Common myeloid progenitor, CD34-positive (primary cell): ENCODE measurements at places on chromosomes 2 and 18.

DNA sequence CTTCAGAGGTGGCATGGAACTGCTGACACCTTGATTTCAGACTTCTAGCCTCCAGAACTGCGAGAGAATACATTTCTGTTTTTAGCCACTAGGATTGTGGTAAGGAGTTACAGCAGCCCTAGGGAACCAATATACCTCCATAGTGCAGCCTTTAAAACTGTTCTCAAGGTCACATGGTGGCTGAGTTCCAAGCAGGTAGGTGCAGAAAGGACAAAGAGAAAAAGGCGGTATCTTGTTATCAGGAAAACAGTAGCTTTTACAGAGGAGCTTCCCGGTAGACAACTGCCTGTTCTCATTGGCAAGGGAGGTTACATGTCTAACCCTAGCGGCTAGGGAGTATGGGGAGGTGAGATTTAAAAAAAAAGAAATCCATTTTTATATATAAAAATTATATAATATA, 96.2 kb upstream of the BCL2L11 start:
- no peak overlapping the region for H3K4me3 ChIP-seq
- no peak overlapping the region for H3K27ac ChIP-seq
- no peaks in the 10 kb centered on the region for H3K36me3 ChIP-seq
- H3K4me1 ChIP-seq: no peaks in the 10 kb centered on the region
- H3K27me3 ChIP-seq: no peaks in the 10 kb centered on the region

DNA sequence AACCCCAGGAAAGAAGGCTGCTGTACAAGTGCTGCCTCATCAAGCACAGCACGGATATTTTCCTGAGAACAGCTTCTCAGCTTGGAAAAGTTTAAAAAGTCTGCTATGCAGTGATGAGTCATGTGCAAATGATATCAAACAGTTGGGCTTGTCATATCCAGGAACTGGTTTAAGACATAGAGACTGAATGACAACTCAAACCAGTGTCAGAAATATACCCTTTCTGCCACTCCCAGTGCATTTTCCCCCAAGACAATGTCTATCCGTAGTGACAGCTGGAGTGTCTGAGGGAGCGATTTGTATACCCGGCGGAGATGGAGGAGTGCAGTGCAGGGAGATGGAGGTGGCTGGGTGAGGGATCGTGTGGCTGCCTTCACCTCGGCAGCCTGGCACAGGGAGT, 28.2 kb downstream of the SOX11 start:
- no peak overlapping the region for H3K27ac ChIP-seq
- no peak overlapping the region for H3K4me3 ChIP-seq
- no peaks in the 10 kb centered on the region for H3K27me3 ChIP-seq
- no peaks in the 10 kb centered on the region for H3K36me3 ChIP-seq
- no peaks in the 10 kb centered on the region for H3K4me1 ChIP-seq

- H3K36me3 ChIP-seq: no peaks in the 10 kb centered on the region
- H3K4me1 ChIP-seq: no peaks in the 10 kb centered on the region
- no peaks in the 10 kb centered on the region for H3K27me3 ChIP-seq
- H3K27ac ChIP-seq: no peak overlapping the region
- no peak overlapping the region for H3K4me3 ChIP-seq
These were observed 456.6 kb downstream of the THSD7B start for GRCh38 chr2:137221797-137222492.

DNA sequence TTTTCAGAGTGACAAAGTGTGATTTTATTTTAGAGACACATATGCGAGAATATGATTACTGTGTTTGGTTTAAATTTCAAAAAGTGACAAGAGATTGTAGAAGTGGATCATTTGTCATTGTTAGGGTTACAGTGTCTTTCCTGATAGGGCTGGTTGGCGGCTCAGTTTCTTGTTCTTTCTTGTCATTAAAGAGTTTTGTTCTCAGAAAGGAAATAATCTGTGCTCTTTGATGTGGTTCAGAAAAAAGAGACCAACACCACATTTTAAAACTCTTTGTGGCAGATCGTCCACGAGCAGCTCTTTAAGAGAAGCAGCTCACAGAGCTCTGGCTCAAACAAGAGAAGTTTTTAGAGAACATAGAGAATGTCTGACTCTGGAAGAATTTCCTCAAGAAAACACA, 45.6 kb upstream of the ZNF532 start:
- no peak overlapping the region for H3K4me3 ChIP-seq
- H3K36me3 ChIP-seq: no peaks in the 10 kb centered on the region
- no peak overlapping the region for H3K27ac ChIP-seq

- no peaks in the 10 kb centered on the region for H3K4me1 ChIP-seq
- DNase-seq: no peak
- peak overlapping the region; percentile 27 for H3K27ac ChIP-seq
These were observed 185.7 kb downstream of the MTCL1 start for GRCh38 chr18:8890957-8891464.

DNA sequence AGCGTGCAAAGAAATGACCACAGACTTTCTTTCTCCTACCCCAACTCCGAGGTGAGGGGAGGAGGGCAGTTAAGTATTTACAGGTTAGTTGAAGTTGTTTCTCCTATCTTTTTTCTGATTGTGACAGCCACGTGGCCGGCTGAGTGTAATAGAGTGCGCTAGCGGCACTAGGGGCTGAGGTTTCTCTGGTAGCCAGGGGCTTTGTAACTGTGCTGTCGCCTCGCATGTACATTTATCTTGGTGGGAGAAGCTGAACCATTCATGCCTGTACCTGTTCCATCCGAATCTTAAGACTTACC, 214.1 kb upstream of the STON1 start:
- peak overlapping the region; percentile 86 for H3K27ac ChIP-seq
- peaks cover 56% of the 10 kb centered on the region for H3K4me1 ChIP-seq
- H3K27me3 ChIP-seq: no peaks in the 10 kb centered on the region
- peak overlapping the region; percentile 98 for H3K4me3 ChIP-seq
- H3K36me3 ChIP-seq: no peaks in the 10 kb centered on the region

DNA sequence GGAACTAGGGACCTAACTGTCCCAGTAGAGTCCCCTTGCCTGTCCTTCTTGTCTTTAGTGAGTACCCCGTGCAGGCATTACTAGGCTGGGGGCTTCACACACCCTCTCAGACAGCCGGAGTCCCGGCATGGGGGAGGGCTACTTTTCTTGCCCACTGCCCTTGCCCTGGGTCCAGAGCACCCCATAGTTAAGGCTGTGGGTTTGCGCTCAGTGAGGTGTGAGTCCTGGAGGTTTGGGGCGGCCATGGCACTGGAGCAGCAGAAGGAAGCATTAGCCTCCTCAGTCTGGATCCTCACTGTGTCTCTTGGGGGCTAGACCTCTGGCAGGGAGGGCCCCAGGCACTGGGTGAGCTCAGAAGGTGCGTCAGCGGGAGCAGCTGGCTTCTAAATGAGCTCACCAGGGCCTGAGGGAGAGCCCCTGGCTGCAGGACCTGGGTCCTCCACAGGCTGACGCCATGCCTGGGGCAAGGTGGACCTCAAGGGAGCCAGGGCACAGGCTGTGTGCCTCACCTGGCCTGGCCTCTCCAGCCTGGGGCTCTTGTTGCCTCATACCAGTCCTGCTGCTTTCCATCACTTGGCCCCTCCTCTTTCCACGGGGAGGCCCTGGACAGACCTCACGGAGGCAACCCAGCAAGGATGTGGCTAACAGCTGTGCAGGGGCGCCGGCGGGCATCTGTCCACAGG, 27.4 kb downstream of the HS6ST1 start:
- peaks cover 7% of the 10 kb centered on the region for H3K4me1 ChIP-seq
- peaks cover 2% of the 10 kb centered on the region for H3K36me3 ChIP-seq
- H3K4me3 ChIP-seq: no peak overlapping the region

GRCh38 chr2:161165266-161165665, 5.0 kb downstream of the TANK start:
- no peak for DNase-seq
- no peak overlapping the region for H3K4me3 ChIP-seq
- H3K4me1 ChIP-seq: peaks cover 27% of the 10 kb centered on the region
- H3K27me3 ChIP-seq: no peaks in the 10 kb centered on the region

DNA sequence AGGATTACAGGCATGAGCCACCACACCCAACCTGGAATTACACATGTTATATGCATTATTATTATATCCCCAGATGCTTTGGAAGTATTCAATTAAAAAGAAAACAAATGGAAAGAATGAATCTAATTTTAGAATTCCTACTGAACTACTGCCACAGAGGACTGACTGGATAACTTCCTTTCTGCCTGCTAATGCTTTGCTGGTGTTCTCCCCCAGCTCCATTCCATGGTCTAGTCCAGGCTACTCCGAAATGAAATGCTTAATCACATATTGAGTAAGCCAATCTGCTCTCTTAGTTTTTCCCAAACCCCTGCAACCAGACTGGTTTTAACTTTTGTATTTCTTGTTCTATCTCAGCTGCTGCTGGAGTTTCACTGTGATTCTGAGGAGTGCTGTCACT, 519.1 kb downstream of the SOX11 start:
- H3K36me3 ChIP-seq: no peaks in the 10 kb centered on the region
- no peak overlapping the region for H3K27ac ChIP-seq
- no peak overlapping the region for H3K4me3 ChIP-seq
- H3K4me1 ChIP-seq: no peaks in the 10 kb centered on the region
- no peaks in the 10 kb centered on the region for H3K27me3 ChIP-seq
- no peak for DNase-seq

DNA sequence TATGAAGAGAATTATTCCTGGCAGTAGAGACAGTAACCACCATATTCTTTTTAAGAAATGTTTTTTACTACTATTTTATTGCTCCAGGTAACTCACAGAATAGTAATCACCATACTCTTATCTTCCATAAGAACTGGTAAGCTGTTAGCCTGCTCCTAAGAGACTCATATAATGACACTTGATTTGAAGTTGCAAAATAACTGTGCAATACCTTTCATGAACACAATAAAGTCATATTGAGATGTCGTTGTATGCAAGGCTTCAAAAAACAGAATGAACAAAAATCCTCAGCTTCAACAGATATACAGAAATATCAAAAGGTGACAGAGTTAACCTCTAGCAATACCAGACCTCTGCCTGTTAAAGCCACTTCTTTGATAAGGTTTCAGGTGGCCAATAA, 360.1 kb downstream of the NBAS start:
- peaks cover 4% of the 10 kb centered on the region for H3K36me3 ChIP-seq
- no peaks in the 10 kb centered on the region for H3K27me3 ChIP-seq
- no peak overlapping the region for H3K27ac ChIP-seq
- H3K4me1 ChIP-seq: no peaks in the 10 kb centered on the region
- no peak overlapping the region for H3K4me3 ChIP-seq

GRCh38 chr2:126419403-126419802, 236.6 kb upstream of the GYPC start:
- no peaks in the 10 kb centered on the region for H3K4me1 ChIP-seq
- no peaks in the 10 kb centered on the region for H3K36me3 ChIP-seq
- H3K4me3 ChIP-seq: no peak overlapping the region

- H3K4me3 ChIP-seq: no peak overlapping the region
- H3K36me3 ChIP-seq: no peaks in the 10 kb centered on the region
- H3K4me1 ChIP-seq: no peaks in the 10 kb centered on the region
- no peak for DNase-seq
These were observed 490.4 kb downstream of the NR4A2 start for GRCh38 chr2:155842103-155842502.

- H3K4me3 ChIP-seq: no peak overlapping the region
- H3K36me3 ChIP-seq: no peaks in the 10 kb centered on the region
- peak overlapping the region; percentile 65 for H3K27ac ChIP-seq
- no peak for DNase-seq
These were observed 464 bp upstream of the FTCDNL1 start for GRCh38 chr2:199851501-199851810.

- H3K27ac ChIP-seq: no peak overlapping the region
- no peaks in the 10 kb centered on the region for H3K4me1 ChIP-seq
- H3K4me3 ChIP-seq: no peak overlapping the region
- no peaks in the 10 kb centered on the region for H3K27me3 ChIP-seq
- no peaks in the 10 kb centered on the region for H3K36me3 ChIP-seq
- no peak for DNase-seq
These were observed 238.2 kb downstream of the CDH7 start for GRCh38 chr18:65988972-65989371.

GRCh38 chr2:48852938-48853337, 97.4 kb upstream of the LHCGR start:
- no peaks in the 10 kb centered on the region for H3K4me1 ChIP-seq
- DNase-seq: no peak
- H3K27me3 ChIP-seq: peaks cover 9% of the 10 kb centered on the region
- no peak overlapping the region for H3K4me3 ChIP-seq

- peaks cover 44% of the 10 kb centered on the region for H3K27me3 ChIP-seq
- no peak overlapping the region for H3K4me3 ChIP-seq
These were observed 42.9 kb downstream of the AGAP1 start for GRCh38 chr2:235536711-235537110.

GRCh38 chr2:83960371-83960770, 498.7 kb downstream of the SUCLG1 start:
- no peak overlapping the region for H3K27ac ChIP-seq
- H3K4me1 ChIP-seq: no peaks in the 10 kb centered on the region
- DNase-seq: no peak
- H3K27me3 ChIP-seq: no peaks in the 10 kb centered on the region

GRCh38 chr2:121505986-121506586, 24.6 kb upstream of the RNU4ATAC start:
- H3K27ac ChIP-seq: no peak overlapping the region
- H3K4me1 ChIP-seq: no peaks in the 10 kb centered on the region
- peaks cover 19% of the 10 kb centered on the region for H3K36me3 ChIP-seq
- H3K27me3 ChIP-seq: no peaks in the 10 kb centered on the region
- no peak overlapping the region for H3K4me3 ChIP-seq

DNA sequence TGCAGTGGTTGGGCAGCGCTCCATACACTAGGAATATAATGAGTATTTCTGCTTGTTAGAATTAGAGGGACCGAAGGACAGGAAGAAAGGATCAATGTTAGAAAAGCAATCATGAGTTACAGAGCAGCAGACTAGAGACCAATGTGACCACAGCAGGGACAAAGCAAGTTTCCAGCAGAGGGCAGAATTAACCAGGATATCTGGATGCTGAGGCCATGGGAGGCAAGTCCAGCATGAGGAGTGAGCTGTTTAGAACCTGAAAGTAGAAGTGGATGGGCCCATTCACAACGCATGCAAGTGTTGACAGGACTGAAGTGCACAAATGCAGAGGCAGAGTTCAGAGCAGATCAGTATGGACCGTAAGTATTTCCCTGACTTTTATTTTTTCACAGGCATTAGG, 910.4 kb upstream of the GYPC start:
- H3K36me3 ChIP-seq: no peaks in the 10 kb centered on the region
- no peak overlapping the region for H3K27ac ChIP-seq
- H3K27me3 ChIP-seq: no peaks in the 10 kb centered on the region
- H3K4me1 ChIP-seq: no peaks in the 10 kb centered on the region
- H3K4me3 ChIP-seq: no peak overlapping the region

GRCh38 chr2:138395565-138396306, 105.8 kb upstream of the SPOPL start:
- DNase-seq: no peak
- H3K4me3 ChIP-seq: no peak overlapping the region
- no peaks in the 10 kb centered on the region for H3K36me3 ChIP-seq
- H3K4me1 ChIP-seq: no peaks in the 10 kb centered on the region
